ENCODE measurements at places on chromosomes 4 and X.
A peak's percentile ranks its signal among the peaks of the same experiment; 100 is the strongest.

DNA sequence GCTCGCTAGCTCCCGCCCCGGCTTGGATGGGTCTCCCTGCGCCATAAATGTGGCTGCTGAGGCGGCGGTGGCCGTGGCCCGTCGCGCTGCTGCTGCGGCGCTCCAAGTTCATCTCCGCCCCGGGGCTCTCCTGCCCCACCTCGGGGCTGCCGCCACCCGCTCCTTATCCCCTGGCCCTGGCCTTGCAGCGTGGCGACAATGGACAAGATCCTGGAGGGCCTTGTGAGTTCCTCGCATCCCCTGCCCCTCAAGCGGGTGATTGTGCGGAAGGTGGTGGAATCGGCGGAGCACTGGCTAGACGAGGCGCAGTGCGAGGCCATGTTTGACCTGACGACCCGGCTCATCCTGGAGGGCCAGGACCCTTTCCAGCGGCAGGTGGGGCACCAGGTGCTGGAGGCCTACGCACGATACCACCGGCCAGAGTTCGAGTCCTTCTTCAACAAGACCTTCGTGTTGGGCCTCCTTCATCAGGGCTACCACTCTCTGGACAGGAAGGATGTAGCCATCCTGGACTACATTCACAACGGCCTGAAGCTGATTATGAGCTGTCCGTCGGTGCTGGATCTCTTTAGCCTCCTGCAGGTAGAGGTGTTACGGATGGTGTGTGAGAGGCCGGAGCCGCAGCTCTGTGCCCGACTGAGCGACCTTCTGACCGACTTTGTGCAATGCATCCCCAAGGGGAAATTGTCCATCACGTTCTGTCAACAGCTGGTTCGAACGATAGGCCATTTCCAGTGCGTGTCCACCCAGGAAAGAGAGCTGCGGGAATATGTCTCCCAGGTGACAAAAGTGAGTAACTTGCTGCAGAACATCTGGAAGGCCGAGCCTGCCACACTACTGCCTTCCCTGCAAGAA, 763 bp downstream of the USP38 start:
- DNase-seq: peak; percentile 1

DNA sequence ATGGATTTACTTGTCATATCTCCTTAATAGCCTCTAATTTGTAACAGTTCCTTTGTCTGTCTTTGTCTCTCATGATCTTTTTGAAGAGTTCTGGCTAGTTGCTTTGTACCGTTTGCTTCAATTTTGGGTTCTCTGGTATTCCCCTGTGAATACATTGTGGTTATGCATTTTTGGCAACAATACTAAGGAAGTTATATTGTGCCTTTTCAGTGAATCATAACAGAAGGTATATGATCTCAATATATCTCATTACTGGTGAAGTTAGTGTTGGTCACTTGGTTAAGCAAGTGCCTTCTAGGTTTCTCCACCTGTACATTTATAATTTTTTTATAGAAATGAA, 48.6 kb downstream of the DCLK2 start:
- DNase-seq: no peak

DNA sequence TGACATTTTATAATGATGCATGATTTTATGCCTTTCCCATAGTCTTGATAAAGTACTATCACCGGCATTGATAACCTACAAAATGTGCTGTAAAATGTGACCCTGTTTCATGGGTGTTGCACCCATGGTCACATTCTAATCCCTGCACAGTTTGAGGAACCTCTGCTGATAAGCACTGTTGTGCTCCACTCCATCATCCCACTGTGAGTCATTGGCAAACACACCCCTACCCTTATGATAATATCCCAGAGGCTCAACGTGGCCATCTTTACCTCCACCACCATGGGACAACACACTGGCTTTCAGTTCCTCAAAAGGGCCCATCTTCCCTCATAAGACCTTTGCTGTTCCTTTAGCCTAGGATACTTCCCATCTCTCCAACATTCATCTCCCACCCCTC, 32.0 kb upstream of the SGMS2 start:
- DNase-seq: no peak

GRCh38 chr4:126895988-126896570, 736.7 kb upstream of the INTU start:
- no peak for DNase-seq
